LNCaP clone FGC (cell line): ENCODE measurements at places on chromosomes 13 and 19.

DNA sequence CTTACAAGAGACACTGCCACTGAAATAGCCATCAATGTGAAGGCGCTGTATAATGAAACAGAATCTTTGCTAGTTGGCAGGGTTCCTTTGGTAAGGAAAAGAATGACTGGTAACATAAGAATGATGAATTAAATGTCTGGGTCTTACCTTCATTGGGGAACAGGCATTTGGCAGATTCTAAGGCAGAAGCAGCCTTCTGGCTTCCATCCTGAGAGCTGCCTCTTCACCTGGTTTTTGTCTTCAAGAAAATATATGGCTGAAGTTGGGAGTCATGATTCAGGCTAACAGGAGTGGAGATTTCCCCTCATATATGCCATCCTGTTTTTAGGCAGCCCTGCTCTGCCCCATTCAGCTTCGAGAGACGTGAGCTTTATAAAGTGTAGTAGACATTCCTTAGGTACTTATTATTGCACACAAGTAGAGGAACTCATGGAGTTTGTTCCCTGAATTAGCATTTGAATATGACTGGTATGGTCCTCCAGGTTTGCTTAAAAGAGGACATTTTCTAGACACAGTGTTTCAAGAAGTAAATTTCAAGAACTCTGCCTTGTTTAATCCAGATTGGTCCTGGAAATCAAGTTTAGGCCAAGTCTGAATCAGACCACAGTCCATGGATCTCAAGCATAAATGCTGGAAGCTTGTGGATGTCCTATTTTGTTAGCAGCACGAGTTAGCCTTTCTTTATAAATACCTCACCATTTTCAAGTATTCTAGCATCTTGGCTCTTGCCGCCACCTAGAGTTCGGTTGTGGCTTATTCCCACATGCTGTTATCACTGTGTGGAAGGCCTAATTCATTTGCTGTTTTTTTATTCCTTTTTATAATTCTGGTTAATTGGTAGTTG lies 56.2 kb upstream of the AKAP11 start:
- DNase-seq: peak; percentile 28

DNA sequence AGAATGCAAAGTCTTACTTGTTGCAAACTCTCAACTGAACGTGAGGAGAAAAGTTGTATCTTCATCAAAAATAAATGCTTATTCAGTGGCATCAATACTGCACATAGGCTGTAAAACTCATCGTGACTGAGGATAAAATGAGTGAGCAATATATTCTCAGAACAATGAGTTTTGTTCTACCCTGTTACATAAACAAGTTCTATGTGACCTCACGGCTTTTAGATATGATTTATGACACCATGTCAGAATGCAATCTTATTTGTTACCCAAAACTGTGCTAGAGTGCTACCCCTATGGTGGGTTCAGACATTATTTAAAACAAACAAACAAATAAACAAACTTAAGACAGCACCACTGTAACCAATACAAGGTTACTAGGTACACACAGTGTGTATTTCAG lies 55.4 kb downstream of the FOXO1 start:
- no peak for DNase-seq

DNA sequence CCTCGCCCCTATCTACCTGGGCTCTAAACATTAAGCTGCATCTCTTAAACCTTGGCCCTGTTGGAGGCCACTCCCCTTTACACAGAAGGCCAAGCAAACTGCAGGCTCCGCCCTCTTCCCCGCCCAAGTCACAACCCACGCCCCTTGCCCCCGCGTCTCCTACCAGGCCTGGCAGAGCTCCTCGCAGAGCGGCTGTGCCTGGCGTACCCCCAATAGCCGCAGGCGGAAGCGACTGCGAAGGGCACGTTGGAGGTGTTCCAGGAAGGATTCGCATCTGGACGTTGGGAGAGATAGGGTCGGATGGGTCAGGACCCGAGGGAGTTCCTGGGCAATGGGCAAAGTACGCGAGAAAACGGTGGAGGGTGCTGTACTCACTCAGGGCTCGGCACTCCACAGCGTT lies 5.9 kb downstream of the RTBDN start:
- DNase-seq: no peak

- DNase-seq: no peak
Observed at GRCh38 chr19:45069056-45069455, 7.2 kb downstream of the ZNF296 start.

DNA sequence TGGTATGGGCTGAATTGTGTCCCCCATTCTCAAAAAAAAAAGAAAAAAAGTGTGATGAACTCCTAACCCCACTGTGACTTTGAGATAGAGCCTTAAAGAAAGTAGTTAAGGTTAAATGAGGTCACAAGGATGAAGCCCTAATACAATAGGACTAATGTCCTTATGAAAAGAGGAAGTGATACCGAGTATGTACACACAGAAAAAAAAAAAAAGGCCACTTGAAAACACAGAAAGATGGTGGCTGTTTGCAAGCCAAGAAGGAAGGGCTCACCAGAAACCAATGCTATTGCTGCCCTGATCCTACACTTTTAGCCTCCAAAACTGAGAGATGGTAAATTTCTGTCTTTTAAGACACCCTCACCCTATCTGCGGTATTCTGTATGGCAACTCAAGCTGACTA lies 955.6 kb downstream of the PCDH17 start:
- no peak for DNase-seq

DNA sequence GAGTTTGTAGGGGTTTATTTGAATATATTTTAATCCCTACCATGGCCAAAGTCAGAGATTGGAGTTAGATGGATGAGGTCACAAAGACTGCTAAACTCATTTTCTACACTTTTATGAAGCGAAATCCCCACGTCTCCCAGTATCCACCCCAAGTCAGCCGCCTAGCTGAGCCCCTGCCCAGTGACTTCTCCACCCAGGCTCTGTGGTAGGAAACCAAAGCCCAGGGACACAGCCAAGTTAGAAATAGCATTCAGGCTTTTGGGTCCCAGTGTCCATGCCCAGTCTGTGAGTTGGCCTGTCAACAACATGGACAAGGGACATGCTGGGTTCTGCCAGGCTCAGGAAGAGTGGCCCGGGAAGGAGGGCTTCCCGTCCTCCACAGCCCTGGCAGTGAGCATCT lies 474.0 kb downstream of the FOXO1 start:
- DNase-seq: no peak

GRCh38 chr13:31161557-31162150 lies at the start of gene HSPH1:
HSPH1 (minus strand) TSS chr13:31161904; CDS start chr13:31161582, 322 bp downstream.
- peak; percentile 92 for DNase-seq
